ENCODE measurements at places on chromosomes 7 and 10.
A peak's percentile ranks its signal among the peaks of the same experiment; 100 is the strongest.

- DNase-seq: peak; percentile 52
These were observed 20.4 kb downstream of the GRID2IP start for GRCh38 chr7:6530626-6531491.

DNA sequence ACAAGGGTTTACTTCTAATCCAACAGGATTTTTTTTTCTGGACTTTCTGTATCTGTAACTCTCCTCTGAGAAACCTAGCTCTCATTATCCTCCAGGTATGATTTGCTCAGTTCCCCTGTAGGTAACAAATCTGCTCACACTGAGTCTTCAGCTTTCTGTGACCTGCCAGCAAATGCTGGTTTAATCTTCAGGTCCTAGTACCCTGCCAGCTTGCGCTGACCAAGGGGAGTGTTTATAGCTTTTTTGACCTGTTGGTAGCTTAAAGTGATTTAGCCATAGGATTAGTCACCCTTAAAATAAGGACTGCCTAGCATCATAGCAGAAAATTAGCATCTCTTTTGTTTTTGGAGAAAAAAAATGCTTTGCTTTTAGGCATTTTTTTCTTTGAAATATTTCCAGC, 22.4 kb downstream of the SND1 start:
- DNase-seq: no peak

DNA sequence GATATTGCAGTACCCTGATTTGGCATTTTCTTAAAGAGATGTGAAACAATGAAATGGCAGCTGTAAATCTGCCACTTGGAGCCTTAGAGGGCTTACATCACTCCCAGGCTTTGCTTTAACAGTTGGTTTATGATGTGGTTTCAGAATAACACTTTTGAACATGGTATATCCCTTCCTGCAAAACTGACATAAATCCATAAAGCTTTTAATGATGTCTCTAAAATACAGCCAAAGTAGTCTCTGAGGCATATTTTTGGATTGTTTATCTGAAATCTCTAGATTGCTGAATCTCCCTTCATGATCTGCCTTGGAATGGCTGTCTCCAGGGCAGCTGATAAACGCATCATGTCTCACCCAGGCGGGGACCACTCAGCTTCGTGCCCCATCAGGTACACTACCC, 377.8 kb upstream of the C7orf33 start:
- DNase-seq: no peak

DNA sequence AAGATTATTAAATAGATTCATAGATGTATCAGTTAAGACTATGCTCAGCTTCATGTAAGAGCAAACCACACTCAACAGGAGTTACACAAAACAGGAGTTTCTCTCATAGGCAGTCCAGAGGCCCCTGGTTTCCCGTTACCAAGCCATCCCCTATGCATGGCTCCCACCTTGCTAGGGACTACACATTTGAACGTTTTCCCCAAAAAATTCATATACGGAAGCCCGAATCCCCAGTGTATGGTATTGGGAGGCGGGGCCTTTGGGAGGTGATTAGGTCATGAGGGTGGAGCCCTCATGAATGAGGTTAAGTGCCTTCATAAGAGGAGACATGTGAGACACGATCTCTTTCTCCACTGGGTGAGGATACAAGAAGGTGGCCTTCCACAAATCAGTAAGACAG, 29.1 kb downstream of the RSU1 start:
- no peak for DNase-seq

Data from Caco-2 (cell line).